ENCODE measurements at places on chromosomes 16 and 17. TPM values are rescaled to one million over a fixed set of nuclear protein-coding genes. Genes with fewer than 3 reads are reported as not detected.

Gene DBF4B
- total RNA-seq, result 16.3 TPM

Gene ACAP1
- 0.61 TPM for total RNA-seq

Gene TBC1D3C
- 0.98 TPM for total RNA-seq

Gene GNG13
- total RNA-seq, result 0.17 TPM

Gene TBC1D3L
- 0.55 TPM for total RNA-seq

Gene NHERF1
- total RNA-seq, result 90.0 TPM

Gene NXN
- total RNA-seq, result 133 TPM

Gene TRPV3
- 0.61 TPM for total RNA-seq

Gene KRT12
- total RNA-seq, result not detected

Gene RHBDL3
- total RNA-seq, result 1.6 TPM

Gene DOC2B
- total RNA-seq, result not detected

Gene CES1
- total RNA-seq, result not detected

Gene CASKIN1
- 4.2 TPM for total RNA-seq

Gene HBM
- total RNA-seq, result not detected

Gene MAF
- total RNA-seq, result not detected

Gene HOXB8
- total RNA-seq, result 0.10 TPM

Gene CFAP97D1
- total RNA-seq, result not detected

Gene ASGR2
- total RNA-seq, result not detected

Gene ABCA9
- not detected for total RNA-seq

Gene PGP
- 47.8 TPM for total RNA-seq

Gene CDT1
- 32.8 TPM for total RNA-seq

Gene SLC6A2
- not detected for total RNA-seq

Gene KRTAP4-6
- not detected for total RNA-seq

Gene CBFA2T3
- 0.64 TPM for total RNA-seq

Gene KRT222
- total RNA-seq, result not detected

Gene MT1G
- total RNA-seq, result not detected

Gene CDR2L
- 21.8 TPM for total RNA-seq

Gene CDYL2
- total RNA-seq, result 0.37 TPM

Gene SULT1A2
- total RNA-seq, result not detected

Gene KAT7
- total RNA-seq, result 35.8 TPM

Gene TBKBP1
- 32.5 TPM for total RNA-seq

Gene SSTR5
- not detected for total RNA-seq

Gene ODF4
- not detected for total RNA-seq

Gene NXPH3
- total RNA-seq, result 93.4 TPM

Gene P2RX1
- total RNA-seq, result not detected

Gene C16orf46
- not detected for total RNA-seq

Gene GFER
- 41.8 TPM for total RNA-seq

Gene KRTAP16-1
- not detected for total RNA-seq

Gene IGSF6
- not detected for total RNA-seq

Gene SHISA6
- not detected for total RNA-seq

Gene GNGT2
- not detected for total RNA-seq

Gene LGALS9B
- not detected for total RNA-seq

Gene UBE2Z
- total RNA-seq, result 71.3 TPM

Gene PDILT
- not detected for total RNA-seq

Gene PDE6G
- total RNA-seq, result not detected

Gene CCL5
- total RNA-seq, result not detected

Gene ENPP7
- not detected for total RNA-seq

Gene TBX4
- total RNA-seq, result 0.64 TPM

Gene FBXL19
- total RNA-seq, result 67.1 TPM

Gene SRL
- 0.37 TPM for total RNA-seq

Gene SCGB1C2
- total RNA-seq, result not detected
